ENCODE measurements at places on chromosomes 1 and 21.

DNA sequence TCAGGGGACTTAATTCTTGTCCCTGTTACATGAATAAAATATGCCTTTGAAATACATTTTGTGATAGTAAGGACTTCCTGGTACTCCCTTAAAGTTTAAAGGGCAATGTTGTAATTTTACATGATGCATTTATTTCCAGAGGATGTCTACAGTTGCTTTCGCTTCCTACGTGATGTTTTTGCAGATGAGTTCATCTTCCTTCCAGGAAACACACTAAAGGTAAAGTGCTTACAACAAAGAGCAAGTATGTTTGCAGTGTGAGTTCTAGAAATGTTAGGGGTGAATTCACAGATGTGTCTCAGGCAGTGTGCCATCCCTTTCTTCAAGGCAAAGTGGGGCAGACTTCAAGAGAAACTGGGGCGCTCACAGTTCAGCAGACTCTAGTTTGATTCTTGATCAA, 31.2 kb downstream of the GNPAT start:
- H3K27ac ChIP-seq: no peak overlapping the region
- no peak overlapping the region for H3K4me3 ChIP-seq
- no peaks in the 10 kb centered on the region for H3K4me1 ChIP-seq
- no peak for DNase-seq
- H3K36me3 ChIP-seq: peaks cover 84% of the 10 kb centered on the region
- no peaks in the 10 kb centered on the region for H3K27me3 ChIP-seq

- H3K4me1 ChIP-seq: no peaks in the 10 kb centered on the region
- no peak overlapping the region for H3K27ac ChIP-seq
- no peak for DNase-seq
- no peaks in the 10 kb centered on the region for H3K36me3 ChIP-seq
- peaks cover 6% of the 10 kb centered on the region for H3K27me3 ChIP-seq
- no peak overlapping the region for H3K4me3 ChIP-seq
Measured at GRCh38 chr1:29657816-29658215, 421.5 kb downstream of the PTPRU start.

GRCh38 chr1:202010180-202011015, at the start of gene ELF3:
TSS of gene ELF3 (plus strand) at chr1:202010587. CDS start at chr1:202011137, 550 bp downstream.
- peak within 1 kb of the TSS; percentile 52 for H3K4me3 ChIP-seq
- DNase-seq: no peak
- H3K36me3 ChIP-seq: peaks cover 16% of the 10 kb centered on the region
- peaks cover 10% of the 10 kb centered on the region for H3K4me1 ChIP-seq
- H3K27ac ChIP-seq: no peak within 1 kb of the TSS

DNA sequence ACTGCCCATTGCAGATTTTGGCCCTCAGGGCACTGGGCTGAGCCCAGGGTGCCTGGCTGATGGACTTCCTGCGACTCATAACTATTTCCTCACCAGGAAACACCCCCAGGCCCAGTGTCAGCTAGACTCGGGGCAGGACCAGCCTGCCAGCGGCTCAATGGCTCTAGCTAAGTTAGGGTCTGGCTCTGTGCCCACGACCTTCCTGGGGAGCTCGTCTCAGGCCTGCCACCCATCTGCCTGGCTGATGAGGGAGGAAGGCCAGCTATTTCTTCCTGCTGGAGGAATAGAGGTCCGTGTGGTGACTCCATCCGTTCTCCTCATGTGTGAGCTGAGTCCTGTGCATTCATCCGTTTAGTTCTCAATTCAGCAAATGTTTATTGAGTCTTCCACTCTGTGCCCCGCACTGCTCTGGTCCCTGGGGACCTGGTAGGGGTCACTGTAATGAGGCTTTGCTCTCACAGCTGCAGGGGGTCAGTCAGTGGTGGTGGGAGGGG, 44.5 kb downstream of the KIRREL1 start:
- H3K4me1 ChIP-seq: no peaks in the 10 kb centered on the region
- peaks cover 22% of the 10 kb centered on the region for H3K27me3 ChIP-seq
- no peak overlapping the region for H3K27ac ChIP-seq
- no peak for DNase-seq
- H3K4me3 ChIP-seq: no peak overlapping the region

- no peaks in the 10 kb centered on the region for H3K27me3 ChIP-seq
- H3K36me3 ChIP-seq: no peaks in the 10 kb centered on the region
- no peak overlapping the region for H3K27ac ChIP-seq
- no peak for DNase-seq
- H3K4me3 ChIP-seq: no peak overlapping the region
Measured at GRCh38 chr1:195941314-195941713, 666.9 kb downstream of the KCNT2 start.

- DNase-seq: no peak
- no peaks in the 10 kb centered on the region for H3K36me3 ChIP-seq
- no peak overlapping the region for H3K27ac ChIP-seq
- H3K27me3 ChIP-seq: no peaks in the 10 kb centered on the region
Measured at GRCh38 chr1:181712711-181713110, 229.4 kb downstream of the CACNA1E start.

DNA sequence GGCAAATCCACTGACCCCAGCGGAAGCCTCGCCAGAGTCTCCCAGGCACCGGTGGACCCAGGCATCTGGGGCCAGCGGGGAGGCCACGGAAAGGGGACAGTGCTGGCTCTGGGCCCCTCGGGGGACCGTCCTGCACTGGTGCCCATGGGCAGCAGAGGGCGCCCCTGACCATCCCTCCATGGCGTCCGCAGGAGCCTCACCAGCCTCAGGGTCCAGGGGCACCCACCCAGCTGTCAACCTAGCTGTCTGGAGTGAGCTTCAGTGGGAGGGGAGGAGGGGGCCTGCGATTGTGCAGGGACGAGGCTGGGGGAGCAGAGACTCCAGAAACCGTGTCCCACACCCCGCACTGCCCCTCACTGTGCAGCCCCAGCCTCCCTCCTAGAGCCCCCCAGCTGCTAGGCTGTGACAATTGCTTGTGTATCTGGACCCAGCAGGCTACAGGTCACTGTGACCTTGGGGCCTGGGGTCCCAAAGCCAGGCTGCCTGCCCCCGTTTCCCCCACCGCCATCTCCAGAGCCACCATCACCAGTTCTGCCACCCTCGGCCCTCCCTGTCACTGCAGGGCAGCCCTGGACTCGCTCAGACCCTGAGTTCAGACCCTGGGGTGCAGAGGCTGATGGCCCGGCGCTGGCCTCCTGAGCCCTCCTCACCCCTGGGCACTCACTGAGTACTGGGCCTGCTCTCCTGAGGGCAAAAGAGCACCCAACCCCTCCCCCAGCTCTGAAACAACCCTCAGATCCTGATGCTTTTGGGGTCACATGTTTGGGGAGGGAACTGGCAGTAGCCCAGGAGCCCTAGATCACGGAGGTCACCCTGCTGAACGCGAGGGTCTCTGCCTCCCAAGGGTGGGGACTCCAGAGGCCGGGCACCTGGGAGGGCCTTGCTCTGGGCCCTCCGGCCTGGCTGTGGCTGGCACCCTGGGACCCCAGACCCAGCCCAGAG, 10.6 kb upstream of the COL6A1 start:
- no peaks in the 10 kb centered on the region for H3K36me3 ChIP-seq
- H3K27me3 ChIP-seq: peaks cover 28% of the 10 kb centered on the region
- peaks cover 6% of the 10 kb centered on the region for H3K4me1 ChIP-seq
- no peak overlapping the region for H3K4me3 ChIP-seq

DNA sequence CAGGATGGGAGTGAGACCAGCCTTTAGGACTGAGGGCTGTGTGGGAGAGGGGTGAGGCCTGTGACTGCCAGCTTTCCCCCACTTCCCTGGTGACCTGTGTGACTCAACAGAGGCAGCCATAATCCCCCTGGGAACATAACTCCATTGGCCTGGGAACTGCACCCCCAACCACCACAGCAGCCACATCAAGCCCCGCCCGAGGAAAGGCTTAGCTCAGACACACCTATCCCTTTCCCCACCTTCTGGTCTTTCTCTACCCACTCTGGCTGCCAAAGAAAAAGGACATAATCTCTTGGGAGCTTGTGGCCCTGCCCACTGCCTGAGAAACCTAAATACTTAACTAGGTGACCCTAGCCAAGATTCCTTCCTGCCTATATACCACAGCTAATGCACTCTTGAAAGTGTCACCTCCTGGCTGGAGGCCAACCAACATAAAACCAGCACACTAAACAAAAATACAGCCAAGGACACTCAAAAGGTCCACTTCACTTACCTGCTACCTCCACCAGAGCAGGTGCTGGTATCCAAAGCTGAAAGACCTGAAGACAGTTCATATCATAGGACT, 406.6 kb upstream of the CAMK1G start:
- no peak for DNase-seq
- H3K36me3 ChIP-seq: no peaks in the 10 kb centered on the region
- H3K27me3 ChIP-seq: no peaks in the 10 kb centered on the region
- no peaks in the 10 kb centered on the region for H3K4me1 ChIP-seq
- no peak overlapping the region for H3K27ac ChIP-seq
- H3K4me3 ChIP-seq: no peak overlapping the region

DNA sequence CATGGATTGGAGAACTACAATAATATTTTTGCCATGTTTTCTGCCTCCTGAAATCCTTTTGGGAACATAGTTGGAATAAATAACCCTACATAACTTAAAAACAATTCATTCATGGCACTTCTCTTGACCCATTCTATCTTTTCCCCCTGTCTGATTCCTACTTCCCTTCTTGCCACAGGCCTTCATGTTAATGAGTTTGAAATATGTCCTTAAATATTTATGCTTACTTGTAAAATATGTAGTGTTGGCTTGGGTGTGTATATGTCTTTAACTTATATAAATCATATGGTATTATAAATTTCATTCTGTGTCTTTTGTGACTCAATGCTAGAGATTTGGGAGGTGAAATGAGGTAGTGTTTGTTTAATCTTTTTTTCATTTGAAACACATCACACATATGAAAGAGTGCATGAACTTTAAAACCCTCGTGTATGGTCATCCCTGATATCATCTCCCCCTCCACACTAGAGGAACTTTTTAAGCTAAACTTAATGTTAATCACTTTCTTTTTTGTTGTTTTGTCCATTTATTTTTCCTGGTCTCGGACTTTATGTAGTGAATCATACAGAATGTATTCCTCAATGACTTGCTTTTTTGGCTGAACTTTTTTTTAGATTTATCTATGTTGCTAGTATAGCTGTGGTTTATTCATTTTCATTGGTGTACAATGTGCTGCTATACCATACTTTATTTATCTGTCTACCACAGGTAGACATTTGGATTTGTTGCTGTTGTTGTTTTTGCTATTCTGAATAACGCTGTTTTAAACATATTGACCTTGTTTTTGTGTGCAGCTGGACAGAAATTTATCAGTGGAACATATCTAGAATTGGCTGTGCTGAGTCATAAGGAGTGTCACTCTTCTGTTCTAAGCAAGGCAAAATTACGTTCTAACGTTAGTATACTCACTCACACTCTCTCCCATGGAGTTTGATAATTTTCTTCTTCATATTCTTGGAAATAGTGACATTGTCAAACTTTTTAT, 441.6 kb downstream of the PLPP3 start:
- peaks cover 10% of the 10 kb centered on the region for H3K27me3 ChIP-seq
- no peak overlapping the region for H3K27ac ChIP-seq
- no peaks in the 10 kb centered on the region for H3K36me3 ChIP-seq
- H3K4me1 ChIP-seq: peaks cover 34% of the 10 kb centered on the region
- H3K4me3 ChIP-seq: no peak overlapping the region
- no peak for DNase-seq

DNA sequence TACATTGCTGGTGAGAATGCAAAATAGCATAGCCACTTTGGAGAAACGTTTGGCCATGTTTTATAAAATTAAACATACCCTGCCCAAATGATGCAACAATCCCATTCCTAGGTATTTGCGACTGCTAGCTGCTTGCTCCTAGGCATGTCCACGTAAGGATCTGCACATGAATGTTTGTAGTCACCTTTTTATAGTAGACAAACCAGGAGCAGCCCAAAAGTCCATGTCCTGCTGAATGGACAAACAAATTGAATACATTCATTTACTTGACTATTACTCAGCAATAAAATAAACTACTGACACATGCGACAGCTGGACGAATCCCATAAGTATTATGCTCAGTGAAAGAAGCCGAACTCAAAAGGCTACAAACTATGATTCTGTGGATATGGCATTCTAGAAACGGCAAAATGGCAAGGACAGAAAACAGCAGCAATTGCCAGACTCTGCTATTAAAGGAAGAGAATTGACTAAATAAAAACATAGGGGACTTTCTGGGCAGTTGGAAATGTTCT, 161.9 kb upstream of the GALNT2 start:
- H3K27me3 ChIP-seq: peaks cover 24% of the 10 kb centered on the region
- H3K4me1 ChIP-seq: no peaks in the 10 kb centered on the region
- no peak overlapping the region for H3K27ac ChIP-seq
- H3K36me3 ChIP-seq: no peaks in the 10 kb centered on the region
- no peak for DNase-seq

DNA sequence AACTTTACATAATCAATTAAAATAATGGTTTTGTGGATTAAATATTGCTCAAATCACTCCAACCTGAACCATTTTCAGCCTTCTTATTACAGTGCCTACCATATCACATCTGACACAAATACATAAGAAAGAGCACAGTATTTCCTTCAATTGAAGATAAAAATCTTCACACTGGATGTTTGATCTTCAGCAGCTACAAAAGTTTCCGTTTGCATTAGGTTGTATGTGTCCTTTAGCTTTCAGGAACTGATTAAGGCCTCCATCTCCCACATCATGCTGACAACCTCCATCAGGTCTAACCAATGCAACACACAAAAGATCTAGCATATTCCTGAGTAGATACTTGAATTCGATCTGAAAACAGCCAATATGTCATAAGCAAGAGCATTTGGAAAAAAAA, 195.1 kb upstream of the NR5A2 start:
- H3K36me3 ChIP-seq: peaks cover 1% of the 10 kb centered on the region
- H3K4me1 ChIP-seq: no peaks in the 10 kb centered on the region
- H3K4me3 ChIP-seq: no peak overlapping the region
- no peak for DNase-seq
- H3K27ac ChIP-seq: no peak overlapping the region
- peaks cover 37% of the 10 kb centered on the region for H3K27me3 ChIP-seq

DNA sequence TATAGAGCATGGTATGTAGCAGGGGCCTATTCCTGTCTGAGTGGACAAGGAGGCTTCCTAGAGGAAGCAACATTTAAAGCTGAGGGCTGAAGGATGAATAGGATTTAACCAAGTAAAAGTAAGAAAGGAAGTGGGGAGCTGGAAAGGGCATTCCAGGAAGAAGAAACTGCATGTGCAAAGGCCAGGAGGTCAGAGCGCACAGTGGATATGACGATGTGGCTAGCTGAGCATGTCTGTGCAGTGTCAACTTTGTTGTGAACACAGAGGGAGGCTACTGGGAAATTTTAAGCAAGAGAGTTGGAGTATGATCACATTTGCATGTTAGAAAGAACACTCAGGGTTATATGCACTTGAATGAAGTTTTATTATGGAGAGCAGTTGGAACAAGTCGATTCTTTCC, 28.6 kb upstream of the JUN start:
- H3K36me3 ChIP-seq: peaks cover 2% of the 10 kb centered on the region
- no peaks in the 10 kb centered on the region for H3K27me3 ChIP-seq
- no peak for DNase-seq
- H3K27ac ChIP-seq: peak overlapping the region; percentile 66

DNA sequence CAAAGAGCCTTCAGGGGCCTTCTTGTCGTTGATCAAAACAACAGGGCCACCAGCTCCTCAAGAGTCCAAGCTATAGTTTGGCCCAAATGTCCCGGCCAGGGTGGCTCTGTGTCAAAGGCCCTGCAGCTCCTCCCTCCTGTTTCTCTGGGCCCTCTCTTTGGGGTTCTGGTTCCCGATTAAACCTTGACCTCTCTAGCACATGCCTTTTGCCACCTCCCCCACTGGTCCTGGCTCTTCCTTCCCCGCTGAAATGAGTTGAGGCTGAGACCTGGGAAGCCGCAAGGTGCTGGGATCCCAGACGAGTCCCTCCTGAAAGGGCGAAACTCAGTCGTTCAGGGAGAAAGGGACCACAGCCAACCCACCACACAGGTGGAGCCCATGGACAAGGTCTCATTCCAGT, 56.9 kb downstream of the CASZ1 start:
- H3K27ac ChIP-seq: no peak overlapping the region
- no peak overlapping the region for H3K4me3 ChIP-seq
- peaks cover 4% of the 10 kb centered on the region for H3K27me3 ChIP-seq
- no peaks in the 10 kb centered on the region for H3K4me1 ChIP-seq

Data from activated B cell treated with CpG ODN at 0.5 μM for 24 hours (primary cell).